Progenitor cell of endocrine pancreas (in vitro differentiated cells): ENCODE measurements at places on chromosomes 2 and 18. TPM values are rescaled to one million over a fixed set of nuclear protein-coding genes. Genes with fewer than 3 reads are reported as not detected.

DNA sequence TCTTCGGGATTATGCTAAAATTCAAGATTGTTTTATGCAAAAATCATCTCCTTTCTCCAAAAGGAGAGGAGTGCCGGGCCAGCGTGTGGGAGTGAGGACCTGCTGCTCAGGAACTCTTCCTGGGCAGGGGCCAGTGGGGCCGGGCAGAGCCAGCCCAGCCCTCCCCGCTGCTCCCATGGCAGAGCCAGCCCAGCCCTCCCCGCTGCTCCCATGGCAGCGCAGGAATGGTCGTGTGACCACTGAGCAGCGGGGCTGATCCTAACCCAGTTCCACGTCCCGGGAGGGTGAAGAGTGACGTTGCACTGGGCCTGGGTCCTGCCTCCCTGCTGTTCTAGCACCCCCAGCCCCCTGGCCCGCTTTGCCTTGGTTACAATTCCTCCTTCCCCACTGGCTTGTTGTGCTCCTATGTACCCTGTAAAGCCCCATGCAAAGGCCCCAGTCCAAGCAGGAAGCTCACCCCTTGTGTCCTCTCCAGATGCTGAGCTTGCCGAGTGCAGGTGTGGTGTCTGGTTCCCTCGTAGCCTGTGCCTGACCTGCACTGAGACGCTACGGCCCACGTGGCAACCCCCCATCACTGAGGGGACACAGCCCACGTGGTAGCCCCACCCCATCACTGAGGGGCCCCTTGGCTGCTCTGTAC lies 11.4 kb upstream of the NEU4 start:
- DNase-seq: no peak

DNA sequence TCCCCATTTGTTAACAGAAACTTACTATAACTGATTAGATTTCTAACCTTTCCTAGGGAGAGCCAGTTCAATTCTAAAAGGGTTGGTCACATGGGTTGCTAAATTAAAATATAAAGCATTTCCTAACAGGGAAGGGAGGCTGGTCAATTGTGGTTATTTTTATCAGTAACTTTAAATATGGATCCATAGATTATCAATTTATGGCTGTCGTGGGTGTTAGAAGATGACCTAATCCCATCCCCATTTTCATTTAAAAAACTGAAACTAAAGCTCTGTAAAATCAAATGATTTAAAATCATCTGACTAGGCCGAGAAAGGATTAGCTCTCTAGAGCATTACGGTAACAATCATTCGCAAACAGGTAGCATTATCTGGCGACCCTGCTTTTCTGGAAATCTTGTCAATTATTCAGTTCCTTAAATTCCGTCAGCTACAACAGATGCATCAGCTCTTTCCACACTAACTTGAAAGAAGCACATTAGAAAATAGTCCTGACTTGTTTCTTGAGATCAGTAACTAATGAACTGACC lies 953 bp upstream of the HNRNPA3 start:
- DNase-seq: no peak

DNA sequence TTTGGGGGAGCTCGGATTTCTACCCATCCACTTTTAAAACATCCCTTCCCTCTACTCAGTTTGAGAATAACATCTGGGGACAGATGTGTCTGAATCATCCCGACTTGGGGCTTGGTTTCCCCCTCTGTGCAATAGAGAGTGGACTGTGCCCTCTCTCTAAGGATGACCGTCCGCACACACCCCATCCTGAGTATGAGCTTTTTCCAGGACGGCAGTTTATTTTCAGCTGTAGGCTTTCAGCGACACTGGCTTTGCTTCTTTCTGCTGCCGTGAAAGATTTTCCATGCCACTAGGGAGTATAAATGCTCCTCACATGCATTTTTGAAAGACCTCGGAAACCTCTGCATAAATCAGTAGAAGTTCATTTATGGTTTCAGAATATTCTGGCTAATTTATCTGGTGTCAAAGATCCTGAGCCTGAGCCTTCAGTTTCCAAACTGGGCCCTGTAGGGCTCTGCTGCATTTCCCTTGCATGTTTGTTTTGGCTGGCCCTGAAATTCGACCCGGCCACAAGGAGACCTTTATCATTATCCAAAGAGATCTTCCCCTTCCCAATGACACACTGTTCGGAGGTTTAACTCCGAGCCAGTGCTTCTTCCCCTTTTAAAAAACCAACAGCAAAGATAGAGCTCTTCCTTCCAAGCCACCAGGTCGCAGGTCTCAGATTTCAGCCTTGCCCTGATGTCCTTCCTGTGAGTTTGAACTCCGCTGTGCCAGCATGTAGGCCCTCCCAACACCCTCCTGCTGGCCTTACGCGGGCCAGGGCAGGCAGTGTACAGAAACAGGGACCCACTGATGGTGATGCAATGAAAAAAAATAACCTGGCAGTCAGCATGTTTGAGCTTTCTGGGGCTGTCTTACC lies 53.3 kb downstream of the FECH start:
- DNase-seq: no peak

GRCh38 chr2:155404433-155405002 lies 706.0 kb downstream of the KCNJ3 start:
- DNase-seq: no peak

The NT5DC4 gene
- total RNA-seq: not detected in 2 replicates

The FSHR gene
- 0.44 and 0.74 TPM in 2 replicates for total RNA-seq

The CMPK2 gene
- total RNA-seq: 3.4 and 3.6 TPM in 2 replicates
